ENCODE measurements at places on chromosomes 5 and 9.

DNA sequence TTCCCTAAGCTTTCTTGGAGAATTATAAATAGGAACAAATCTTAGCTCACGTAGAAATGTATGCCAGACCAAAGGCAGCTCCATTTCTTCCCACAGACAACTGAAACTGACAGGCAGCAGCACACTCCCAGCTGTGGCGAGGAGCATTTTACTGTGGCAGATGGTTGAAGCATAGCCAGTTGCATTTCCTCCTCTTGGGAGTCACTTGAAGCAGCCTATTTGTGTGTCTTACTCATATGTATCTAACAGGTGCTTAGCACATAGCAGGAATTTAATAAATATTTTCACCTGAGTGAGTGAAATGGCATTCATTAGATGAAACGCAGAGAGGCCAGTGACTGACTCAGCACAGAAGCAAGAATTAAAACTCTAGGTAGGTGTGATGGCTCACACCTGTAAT lies 12.3 kb upstream of the MTMR12 start:
- ATAC-seq = no peak

- ATAC-seq = no peak
These were observed 2.8 kb upstream of the GRK6 start for GRCh38 chr5:177423671-177424070.

DNA sequence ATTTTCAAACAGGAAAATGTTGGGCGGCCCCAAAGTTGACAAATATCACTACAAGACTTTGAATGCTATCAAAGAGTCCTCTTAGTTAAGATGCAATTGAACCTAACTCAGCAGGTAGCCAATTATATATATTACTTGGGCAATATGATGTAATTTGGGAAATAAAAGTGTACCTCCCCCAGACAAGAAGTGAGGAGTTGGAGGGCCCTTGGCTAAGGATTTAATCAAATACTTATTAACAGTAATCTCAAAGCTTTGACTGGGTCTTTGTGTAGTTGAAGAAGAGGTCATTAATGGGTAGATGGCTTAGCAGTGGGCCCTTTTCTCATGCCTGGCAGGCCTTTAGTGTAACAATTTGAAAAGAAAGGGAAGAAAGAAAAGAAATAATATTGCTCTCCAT lies 599.0 kb downstream of the CSNK1G3 start:
- no peak for ATAC-seq

DNA sequence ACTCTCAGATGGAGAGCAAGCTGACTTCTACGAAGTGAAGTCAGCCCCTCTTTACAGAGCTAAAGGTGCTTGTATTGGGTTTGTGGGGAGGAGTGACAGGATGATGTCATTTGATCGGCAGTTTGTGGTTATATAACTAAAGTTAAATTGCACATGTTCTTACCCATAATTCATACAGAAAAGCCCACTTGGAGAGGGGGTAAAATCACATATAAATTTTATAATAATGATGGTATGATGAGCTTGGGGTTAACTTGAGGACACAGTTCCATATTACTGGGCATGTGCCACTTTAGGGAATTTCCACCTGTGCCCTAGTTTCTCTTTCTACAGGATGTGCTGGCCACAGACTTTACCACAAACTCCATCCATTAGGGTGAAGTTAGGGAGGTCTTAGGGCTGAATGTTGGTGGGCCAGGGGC lies 1178.6 kb upstream of the CDH9 start:
- peak; percentile 13 for ATAC-seq

DNA sequence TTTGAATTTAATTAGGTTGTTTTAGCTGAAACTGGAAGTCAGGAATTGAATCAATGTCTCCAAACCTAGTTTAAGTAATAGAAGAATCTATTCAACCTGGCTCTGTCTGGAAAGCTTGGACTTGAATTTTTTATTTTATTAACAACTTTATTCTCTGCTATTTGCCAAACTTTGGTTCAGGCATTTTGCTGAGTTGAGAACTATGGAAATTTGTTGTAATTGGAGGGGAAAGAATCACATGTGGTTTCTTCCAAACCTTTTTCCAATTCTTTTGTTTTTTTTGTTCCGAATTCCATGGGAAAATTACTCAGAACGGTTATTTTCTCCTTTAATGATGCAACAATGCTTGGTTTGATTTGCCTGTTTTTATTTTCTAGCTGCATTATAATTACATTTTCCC lies 98.2 kb upstream of the RPS23 start:
- ATAC-seq = no peak

- peak; percentile 89 for ATAC-seq
These were observed at the start of gene GPR107 for GRCh38 chr9:130053504-130054324. GPR107 (plus strand) TSS chr9:130053906; CDS start chr9:130053933, 27 bp downstream.

DNA sequence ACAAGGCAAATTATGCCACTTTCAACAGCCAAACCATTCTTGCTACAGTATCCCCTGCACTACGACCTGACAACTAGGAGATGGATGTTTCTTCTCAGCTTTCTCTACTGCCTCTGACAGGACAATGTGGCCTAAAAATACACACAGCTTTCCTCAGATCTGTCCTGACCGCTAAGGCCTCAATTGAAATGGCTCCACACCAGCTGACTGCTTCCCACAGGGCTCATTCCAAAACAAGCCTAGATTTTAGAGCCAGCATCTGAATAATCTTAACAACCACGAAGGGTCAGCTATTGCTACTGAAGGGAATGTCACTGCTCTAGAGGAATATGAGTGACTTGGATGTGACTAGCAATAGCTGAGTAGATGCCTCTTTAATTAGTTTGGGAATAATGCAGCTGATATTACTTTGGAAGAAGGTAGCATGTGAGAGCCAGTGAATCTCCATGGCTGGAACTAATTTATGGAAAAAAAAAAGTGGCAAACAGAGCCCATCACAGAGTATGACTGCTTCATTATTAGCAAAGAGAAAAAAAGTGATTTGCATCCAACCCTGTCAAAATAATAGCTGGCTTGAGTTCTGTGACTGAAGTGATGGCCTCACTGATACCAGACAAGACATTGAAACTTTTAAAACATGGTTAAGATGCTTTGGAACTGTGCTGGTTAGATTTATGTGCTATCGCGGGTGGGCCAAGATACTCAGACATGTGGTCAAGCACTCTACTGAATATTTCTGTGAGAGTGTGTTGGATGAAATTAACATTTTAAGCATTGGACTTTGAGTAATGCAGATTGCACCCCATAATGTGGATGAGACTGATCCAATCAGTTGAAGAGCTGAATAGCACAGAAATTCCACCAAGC lies 450.2 kb downstream of the NR2F1-AS1 start:
- ATAC-seq = no peak

- ATAC-seq = peak; percentile 25
These were observed at the start of gene TJP2 for GRCh38 chr9:69173891-69174615. TJP2 (plus strand) TSS chr9:69174277; CDS start chr9:69174373, 96 bp downstream.

GRCh38 chr5:9774472-9775079 lies 144.4 kb upstream of the TAS2R1 start:
- no peak for ATAC-seq

- no peak for ATAC-seq
These were observed 342.7 kb downstream of the DEPDC1B start for GRCh38 chr5:60357302-60357701.

DNA sequence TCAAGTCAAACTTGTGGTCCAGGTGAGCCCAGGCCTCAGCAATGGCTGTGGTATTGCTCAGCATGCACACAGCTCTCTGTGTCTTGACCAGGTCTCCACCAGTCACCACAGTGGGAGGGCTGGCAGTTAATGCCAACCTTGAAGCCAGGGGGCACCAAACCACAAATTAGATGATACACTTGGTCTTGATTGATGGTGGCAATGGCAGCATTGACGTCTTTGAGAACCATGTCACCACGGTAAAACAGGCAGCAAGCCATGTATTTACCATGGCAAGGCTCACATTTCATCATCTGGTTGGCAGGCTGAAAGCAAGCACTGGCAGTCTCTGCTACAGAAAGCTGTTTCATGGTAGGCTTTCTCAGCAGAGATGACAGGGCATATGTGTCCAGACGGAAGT lies 40.0 kb downstream of the NIM1K start:
- ATAC-seq = no peak

GRCh38 chr9:134187110-134187531 lies 22.8 kb upstream of the RNU6ATAC start:
- ATAC-seq = no peak

DNA sequence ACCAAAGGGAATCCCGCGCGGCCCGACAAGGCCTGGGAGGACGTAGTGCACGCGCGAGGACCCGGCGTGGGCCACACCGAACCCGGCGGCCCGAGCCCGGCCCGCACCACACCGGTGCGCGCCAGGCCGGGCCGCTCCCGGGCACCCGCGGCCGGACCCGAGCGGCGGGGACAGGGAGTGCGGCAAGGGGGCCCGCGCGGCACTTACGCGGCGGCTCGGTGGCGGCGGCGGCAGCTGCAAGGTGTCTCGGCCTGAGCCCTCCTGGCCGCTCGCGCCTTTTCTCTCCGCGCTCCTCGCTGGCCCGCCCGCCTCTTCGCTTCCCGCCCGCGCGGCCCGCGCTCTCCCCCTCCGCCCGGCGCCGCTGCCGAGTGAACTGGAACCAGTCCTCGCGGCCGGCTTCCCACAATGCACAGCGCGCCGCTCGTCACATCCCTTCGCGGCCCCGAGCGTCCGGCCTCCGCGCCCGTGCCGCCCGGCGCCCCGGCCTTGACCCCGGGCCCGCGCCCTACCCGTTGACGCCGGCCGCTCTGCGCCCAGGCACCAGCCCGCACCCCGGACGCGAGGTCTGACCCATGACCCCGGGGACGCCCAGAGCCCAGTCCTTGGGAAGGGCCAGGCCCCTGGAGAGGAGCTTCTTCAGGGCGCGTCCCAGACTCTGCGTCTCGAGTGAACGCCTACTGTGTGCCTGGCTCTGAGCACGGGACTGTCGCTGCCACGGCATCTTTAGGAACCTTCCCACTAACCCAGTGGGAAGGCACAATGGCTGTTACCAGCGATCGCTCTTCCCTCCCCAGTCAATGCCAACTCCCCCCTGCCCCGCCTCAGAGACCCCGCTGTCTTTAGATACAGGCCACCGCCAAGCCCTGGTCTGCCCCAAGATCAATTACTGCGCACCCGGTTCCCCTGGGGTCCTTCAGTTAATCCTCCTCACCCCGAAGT lies at the start of gene MACROH2A1:
MACROH2A1 (minus strand) TSS at position 377 of the 939 bp plus-strand sequence. CDS start 10,138 bp downstream, outside the sequence.
- ATAC-seq = peak; percentile 92

DNA sequence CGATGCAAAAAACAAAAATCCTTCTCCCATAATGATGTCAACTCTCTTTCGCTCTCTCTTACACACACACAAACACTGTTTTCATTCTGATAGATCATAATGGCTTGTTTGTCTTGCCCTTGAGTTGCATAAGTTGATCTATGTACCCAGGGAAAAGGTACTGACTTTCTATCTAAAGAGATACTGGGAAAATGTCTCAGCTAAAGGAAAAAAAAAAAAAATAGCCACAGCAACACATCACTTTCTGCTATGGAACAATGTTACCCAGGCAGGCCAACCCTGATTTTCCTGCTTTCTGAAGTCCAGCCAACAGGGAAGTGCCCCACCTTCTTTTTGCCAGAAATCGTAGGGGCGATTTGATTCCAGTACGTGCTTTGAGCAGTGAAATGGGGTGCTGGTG lies 212.6 kb upstream of the ACTBL2 start:
- ATAC-seq = no peak

GRCh38 chr5:72248410-72248981 lies 71.5 kb downstream of the MRPS27 start:
- ATAC-seq = no peak

- ATAC-seq = no peak
These were observed 492.2 kb downstream of the ENC1 start for GRCh38 chr5:74148321-74148720.

DNA sequence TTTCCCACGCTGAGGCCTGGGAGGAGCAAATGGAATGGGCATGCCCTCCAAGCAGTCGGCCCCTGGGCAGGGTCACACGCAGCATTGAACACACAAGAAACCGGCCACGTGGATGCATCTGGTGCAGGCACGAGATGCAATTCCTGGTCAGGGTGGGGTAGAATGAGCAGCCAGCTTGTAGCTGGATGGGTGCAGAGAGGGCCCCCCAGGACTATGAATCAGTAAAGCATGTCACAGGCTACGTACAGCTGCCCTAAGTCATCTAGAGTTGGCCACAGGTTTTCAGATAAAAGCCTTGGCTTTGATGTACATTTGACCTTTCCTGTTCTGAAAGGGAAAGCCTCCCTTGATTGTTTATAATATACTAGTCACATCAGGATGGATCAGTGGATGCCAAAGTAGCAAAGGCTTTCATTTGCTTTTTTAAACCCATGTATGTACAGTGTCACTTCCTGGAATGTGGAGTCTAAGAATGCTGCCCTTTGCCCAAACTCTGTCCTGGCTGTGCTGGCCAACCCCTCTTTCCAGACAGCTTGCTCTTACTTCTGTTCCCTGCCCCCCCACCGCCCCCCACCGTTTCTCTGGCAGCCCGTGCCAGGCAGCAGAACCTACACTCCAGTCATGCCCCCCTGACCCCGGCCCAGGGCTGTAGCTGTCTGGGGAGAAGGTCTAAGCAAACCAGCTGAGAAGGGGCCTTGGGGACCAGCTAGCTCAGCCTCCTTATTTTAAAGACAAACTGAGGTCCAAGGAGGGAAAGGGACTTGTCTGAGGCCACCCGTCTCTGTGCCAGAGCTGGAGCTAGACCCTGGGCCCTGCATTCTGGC lies 169.2 kb downstream of the HSPA4 start:
- no peak for ATAC-seq

- ATAC-seq = no peak
These were observed 11.0 kb downstream of the HAVCR1 start for GRCh38 chr5:157047898-157048297.

DNA sequence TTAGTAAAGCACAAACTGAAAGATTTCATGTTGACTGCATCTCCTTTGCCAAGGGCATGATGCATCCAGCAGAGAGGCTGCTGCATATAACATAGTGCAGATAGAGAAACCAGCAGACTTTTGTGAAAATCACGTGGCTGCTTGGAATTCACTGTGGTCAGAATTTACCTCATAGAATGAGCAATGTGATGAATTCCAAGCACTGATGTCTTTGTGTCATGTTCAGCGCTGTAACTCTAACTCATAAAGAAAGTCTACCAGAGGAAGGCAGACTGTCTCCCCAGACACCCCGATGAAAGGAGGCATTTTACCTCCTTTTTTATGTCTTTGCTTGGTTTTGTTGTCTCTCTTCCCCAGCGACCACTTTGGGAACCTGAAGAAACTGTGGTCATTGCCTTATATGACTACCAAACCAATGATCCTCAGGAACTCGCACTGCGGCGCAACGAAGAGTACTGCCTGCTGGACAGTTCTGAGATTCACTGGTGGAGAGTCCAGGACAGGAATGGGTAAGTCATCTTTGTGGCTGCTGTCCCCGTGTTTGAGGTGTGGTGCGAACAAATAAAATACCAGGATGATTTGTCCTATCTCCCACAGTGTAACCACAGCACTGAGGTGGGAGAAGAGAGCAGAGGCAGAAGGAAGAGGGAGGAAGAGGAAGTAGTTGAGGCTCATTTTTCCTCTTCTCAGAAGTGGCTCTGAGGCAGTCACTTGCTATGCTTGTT lies 42.0 kb downstream of the ITK start:
- peak; percentile 71 for ATAC-seq

GRCh38 chr9:82255481-82256176 lies 267.1 kb downstream of the SPATA31D1 start:
- no peak for ATAC-seq

- ATAC-seq = no peak
These were observed 42.8 kb downstream of the RAPGEF1 start for GRCh38 chr9:131697097-131697496.

DNA sequence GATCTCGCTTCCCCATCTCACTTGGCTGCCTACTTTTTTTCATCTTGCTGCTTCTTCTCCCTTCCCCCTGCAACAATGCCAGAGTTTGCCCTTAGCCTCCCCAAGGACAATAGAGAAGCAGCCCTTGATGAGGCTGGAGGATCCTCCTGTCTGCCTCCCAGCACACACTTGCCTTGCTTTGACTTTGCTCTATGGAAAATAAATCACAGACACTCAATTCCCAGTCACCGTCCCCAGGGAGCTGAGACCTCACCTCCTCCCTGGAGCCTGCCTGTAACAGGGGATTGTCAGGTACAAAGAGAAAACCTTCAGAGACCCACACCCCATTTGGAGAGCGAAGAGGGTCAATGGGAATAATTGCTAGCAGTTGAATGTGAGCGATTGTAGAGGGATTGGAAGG lies 242.1 kb upstream of the ZNF462 start:
- no peak for ATAC-seq
